ENCODE measurements at places on chromosomes 7 and 10. TPM values are rescaled to one million over a fixed set of nuclear protein-coding genes. Genes with fewer than 3 reads are reported as not detected.

DNA sequence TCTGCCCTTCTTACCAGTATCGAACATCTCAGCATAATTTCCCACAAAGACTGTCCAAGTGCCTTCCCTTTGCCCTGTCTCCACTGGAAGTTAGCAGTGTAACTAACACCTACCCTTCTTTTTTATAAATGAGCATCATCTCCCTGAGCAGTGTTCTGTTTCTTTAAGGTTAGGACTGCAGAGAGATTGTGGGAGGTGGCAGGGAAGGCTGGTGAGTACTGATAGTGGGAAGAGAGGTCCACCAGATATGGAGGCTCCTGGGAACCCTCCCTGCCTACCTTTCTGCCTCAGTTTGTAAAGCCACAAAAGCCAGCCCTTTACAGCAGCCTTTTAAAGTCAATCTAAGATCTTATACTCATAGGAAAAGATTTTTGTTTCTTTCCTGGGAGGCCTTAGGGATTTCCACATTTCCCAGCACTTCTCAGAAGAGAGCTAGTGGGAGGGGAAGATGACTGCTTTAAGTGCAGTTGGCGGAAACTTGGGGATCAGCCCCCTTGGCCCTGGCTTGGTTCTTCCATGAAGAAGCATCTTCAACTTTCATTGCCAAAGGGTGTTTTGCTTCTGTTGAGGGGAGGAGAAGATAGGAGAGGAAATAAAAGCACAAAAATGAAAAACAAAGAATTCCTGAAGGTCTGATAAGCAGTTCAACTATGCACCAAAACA is 36.6 kb upstream of the CALD1 start:
- DNase-seq: no peak
- H3K27ac ChIP-seq: no peak overlapping the region
- no peaks in the 10 kb centered on the region for H3K27me3 ChIP-seq
- H3K4me1 ChIP-seq: no peaks in the 10 kb centered on the region

DNA sequence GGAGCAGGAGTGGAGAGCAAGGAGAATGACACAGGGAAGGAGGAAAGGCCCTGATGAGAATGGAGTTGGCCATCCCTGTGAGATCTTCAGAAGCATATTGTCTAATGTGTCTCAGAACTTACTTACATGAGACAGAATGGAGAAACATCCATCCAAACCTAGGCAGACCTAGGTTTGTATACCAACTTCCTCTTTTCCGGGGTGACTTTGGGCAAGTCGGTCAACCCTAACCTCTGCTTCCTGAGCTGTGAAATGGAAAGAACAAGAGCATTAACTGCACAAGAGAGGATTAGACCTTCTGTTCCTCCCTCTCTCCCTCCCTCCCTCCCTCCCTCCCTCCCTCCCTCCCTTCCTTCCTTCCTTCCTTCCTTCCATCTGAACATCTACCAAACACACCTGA is 4.5 kb downstream of the GHRHR start:
- H3K4me3 ChIP-seq: no peak overlapping the region
- H3K4me1 ChIP-seq: no peaks in the 10 kb centered on the region
- H3K27me3 ChIP-seq: peaks cover 3% of the 10 kb centered on the region
- no peaks in the 10 kb centered on the region for H3K36me3 ChIP-seq

DNA sequence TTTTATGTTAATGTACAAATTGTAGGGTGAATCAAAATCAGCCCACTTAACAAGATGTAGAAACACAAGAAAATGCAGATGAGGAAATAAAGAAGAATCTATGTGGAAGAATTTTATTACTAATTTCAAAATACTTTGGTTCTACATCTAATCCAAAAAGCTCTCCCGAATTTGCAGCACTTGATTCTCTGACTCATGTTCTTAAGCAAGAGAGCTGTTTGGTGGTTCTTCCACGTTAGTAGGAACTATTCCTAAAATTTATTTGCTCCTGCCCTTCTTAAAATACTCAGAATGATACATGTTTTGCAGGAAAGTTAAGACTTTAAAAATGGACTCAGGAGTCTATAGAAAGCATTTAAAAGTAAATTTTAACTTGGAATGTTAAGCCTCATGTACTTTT is 91.8 kb downstream of the ZMYND11 start:
- DNase-seq: no peak
- no peak overlapping the region for H3K4me3 ChIP-seq
- no peaks in the 10 kb centered on the region for H3K4me1 ChIP-seq
- no peak overlapping the region for H3K27ac ChIP-seq
- no peaks in the 10 kb centered on the region for H3K27me3 ChIP-seq
- H3K36me3 ChIP-seq: no peaks in the 10 kb centered on the region

DNA sequence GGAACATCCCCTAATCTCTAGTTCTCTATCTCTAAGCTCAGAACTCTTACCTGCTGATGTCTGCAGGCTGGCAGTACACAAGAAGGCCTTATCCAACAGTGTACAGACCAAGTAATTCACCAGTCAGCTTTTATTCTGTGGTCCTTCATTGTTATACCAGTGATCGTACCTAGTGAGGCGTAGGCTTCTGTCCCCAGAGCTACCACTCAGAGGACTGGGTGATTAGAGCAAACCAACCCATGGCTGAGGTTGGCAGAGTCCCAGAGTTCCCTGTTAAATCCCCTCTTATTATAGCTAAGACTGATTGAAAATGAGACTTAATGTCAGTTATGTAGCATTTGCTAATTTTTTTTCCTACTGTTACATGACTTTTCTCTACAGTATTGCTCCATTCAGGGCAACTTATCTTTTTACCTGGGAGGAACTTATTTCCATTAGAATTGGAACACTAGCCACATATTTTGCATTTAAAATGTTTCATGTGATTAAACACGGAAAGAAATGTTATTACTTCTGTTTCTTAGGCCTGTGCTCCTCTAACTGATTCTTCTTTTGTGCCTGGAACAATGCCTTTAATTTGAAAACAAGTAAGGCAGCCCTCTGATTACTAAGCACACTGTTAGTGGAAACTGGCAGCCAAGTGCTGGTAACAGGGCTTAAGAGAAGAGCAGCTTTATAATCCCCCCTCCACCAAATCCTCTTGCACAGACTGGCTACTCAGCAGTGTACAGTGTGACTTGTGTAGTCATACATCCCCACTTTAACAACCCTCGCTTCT is 127.2 kb downstream of the LRRC4 start:
- H3K4me3 ChIP-seq: no peak overlapping the region
- H3K4me1 ChIP-seq: no peaks in the 10 kb centered on the region
- peaks cover 9% of the 10 kb centered on the region for H3K36me3 ChIP-seq
- no peak for DNase-seq
- H3K27ac ChIP-seq: no peak overlapping the region

GRCh38 chr10:21810582-21811244 is 192.8 kb downstream of the DNAJC1 start:
- H3K27me3 ChIP-seq: no peaks in the 10 kb centered on the region
- no peak overlapping the region for H3K27ac ChIP-seq
- H3K4me1 ChIP-seq: no peaks in the 10 kb centered on the region
- no peak for DNase-seq

- DNase-seq: no peak
- H3K27me3 ChIP-seq: peaks cover 11% of the 10 kb centered on the region
- no peaks in the 10 kb centered on the region for H3K4me1 ChIP-seq
- no peak overlapping the region for H3K27ac ChIP-seq
- no peak overlapping the region for H3K4me3 ChIP-seq
Observed at GRCh38 chr7:149796287-149796860, 23.0 kb upstream of the ZNF467 start.

GRCh38 chr10:117399341-117400196 is 24.3 kb upstream of the PDZD8 start:
- no peaks in the 10 kb centered on the region for H3K27me3 ChIP-seq
- H3K4me1 ChIP-seq: no peaks in the 10 kb centered on the region
- no peak for DNase-seq
- no peaks in the 10 kb centered on the region for H3K36me3 ChIP-seq

GRCh38 chr10:77820349-77820748 is 106.2 kb downstream of the DLG5 start:
- H3K36me3 ChIP-seq: no peaks in the 10 kb centered on the region
- no peak overlapping the region for H3K4me3 ChIP-seq
- no peak overlapping the region for H3K27ac ChIP-seq
- H3K4me1 ChIP-seq: peaks cover 4% of the 10 kb centered on the region
- no peak for DNase-seq
- H3K27me3 ChIP-seq: no peaks in the 10 kb centered on the region

DNA sequence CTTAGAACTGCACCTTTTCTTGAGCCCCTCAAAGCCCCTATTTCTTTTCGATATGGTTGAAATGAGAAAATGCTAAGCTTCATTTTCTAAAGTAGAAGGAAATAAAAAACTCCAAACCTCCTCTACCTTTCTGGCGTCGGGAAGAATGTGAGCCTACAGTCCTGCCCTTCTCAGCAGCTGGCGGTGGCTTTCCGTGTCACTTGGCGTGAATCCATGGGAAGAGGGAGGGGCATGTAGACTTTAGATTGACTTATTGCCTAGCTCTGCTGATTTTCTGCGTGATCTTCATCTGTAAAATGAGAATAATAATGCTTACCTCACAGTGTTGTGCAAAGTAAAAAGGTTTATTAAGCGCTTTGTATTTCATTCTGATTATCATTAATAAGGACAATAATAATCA is 35.0 kb downstream of the PRR15 start:
- H3K27ac ChIP-seq: no peak overlapping the region
- DNase-seq: no peak
- H3K27me3 ChIP-seq: no peaks in the 10 kb centered on the region
- no peaks in the 10 kb centered on the region for H3K36me3 ChIP-seq

- no peaks in the 10 kb centered on the region for H3K4me1 ChIP-seq
- no peaks in the 10 kb centered on the region for H3K27me3 ChIP-seq
- no peaks in the 10 kb centered on the region for H3K36me3 ChIP-seq
- DNase-seq: no peak
- no peak overlapping the region for H3K4me3 ChIP-seq
- H3K27ac ChIP-seq: no peak overlapping the region
Observed at GRCh38 chr10:127186813-127187212, 9.6 kb downstream of the INSYN2A start.

GRCh38 chr7:149471289-149471953 is 10.6 kb upstream of the ZNF777 start:
- peaks cover 34% of the 10 kb centered on the region for H3K36me3 ChIP-seq
- no peaks in the 10 kb centered on the region for H3K4me1 ChIP-seq
- no peak overlapping the region for H3K27ac ChIP-seq

DNA sequence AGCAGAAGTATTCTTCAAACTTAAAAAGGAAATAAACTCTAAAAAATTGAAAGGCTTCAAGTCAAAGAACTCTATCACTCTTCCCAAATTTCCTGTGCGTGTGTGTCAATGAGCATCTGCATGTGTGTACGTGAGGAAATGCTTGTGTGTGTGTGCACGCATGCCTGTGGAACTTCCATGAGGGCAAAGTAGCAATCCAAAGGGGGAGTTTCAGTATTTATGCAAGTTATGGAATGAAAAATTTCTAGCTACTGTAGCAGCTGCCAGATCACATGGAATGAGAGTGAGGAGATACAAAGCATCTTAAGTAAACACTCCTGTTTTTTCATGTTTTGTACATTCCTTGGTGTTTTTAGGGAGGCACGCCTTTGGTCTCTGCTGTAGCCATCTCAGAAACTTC is 152.6 kb downstream of the RAPGEF5 start:
- no peak overlapping the region for H3K27ac ChIP-seq
- no peak overlapping the region for H3K4me3 ChIP-seq
- DNase-seq: no peak
- H3K36me3 ChIP-seq: no peaks in the 10 kb centered on the region
- no peaks in the 10 kb centered on the region for H3K4me1 ChIP-seq

DNA sequence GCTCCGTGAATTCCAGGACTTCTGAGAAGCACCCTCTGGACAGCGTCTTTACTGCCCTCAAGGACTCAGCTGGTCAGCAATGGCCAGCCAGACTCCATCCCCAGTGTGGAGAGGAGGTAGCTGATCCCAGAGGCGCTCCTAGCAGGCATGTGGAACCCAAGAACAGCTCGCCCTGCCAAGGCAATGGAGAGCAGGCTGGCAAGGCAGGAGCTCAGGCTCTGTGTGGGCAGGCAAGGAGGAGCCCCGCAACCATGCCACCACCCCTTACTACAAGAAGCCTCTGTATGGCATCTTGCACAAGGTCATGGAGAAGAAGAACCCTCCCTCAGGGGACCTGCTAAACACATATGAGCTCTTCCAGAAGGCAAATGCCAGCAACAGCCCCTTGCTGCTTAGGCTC is 34.4 kb upstream of the SGMS1 start:
- H3K36me3 ChIP-seq: no peaks in the 10 kb centered on the region
- H3K27me3 ChIP-seq: no peaks in the 10 kb centered on the region
- no peak overlapping the region for H3K27ac ChIP-seq
- H3K4me1 ChIP-seq: peaks cover 32% of the 10 kb centered on the region

DNA sequence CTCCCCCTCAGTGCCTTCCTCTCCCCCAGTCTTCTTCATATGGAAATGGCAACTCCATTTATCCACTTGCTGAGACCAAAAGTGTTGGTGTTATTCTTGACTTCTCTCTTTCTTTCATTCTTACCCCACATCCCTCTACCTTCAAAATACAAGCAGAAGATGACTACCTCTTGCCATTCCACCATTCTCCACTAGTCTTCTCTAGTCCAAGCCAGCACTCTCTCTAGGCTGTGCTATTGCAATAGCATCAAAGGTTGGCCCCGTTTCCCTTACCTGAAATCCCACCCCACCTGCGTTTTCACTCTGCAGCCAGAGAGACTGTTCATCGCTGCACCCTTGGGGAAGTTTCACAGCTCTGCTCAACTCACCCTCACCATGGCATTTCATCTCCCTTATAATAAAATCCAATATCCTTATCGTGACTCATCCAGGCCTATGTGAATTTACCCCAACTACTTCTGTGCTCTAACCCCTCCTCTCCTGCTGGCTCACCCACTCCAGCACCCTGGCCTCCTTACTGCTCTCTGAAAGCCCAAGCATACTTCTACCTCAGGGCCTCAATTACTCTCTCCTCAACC is 109.1 kb downstream of the LSM5 start:
- no peak overlapping the region for H3K4me3 ChIP-seq
- no peaks in the 10 kb centered on the region for H3K4me1 ChIP-seq
- H3K27ac ChIP-seq: no peak overlapping the region
- no peak for DNase-seq

- H3K4me1 ChIP-seq: no peaks in the 10 kb centered on the region
- no peak overlapping the region for H3K4me3 ChIP-seq
- no peak for DNase-seq
- H3K27me3 ChIP-seq: no peaks in the 10 kb centered on the region
Observed at GRCh38 chr7:107946881-107947280, 55.9 kb downstream of the DLD start.

DNA sequence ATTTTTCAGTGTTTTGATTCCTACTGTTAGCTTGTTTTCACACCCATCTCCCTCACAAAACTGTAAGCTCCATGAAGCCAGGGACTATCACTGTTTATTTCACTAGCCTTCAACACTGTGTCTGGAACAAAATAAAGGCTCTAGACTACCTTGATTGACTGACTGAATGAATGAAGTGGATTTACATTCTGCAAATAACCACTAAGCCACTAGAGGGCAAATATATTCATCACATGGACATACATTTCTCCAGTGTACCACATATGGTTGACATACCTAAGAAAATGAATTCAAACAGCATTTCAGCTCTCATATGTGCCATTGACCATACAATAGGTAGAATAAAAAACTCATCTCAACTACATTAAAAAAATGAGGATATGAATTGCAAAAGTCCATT is 185.9 kb downstream of the RAB11FIP2 start:
- H3K4me3 ChIP-seq: no peak overlapping the region
- no peak for DNase-seq
- H3K27ac ChIP-seq: no peak overlapping the region
- H3K4me1 ChIP-seq: no peaks in the 10 kb centered on the region
- H3K27me3 ChIP-seq: peaks cover 4% of the 10 kb centered on the region

ADARB2 gene
- 0.14 TPM for total RNA-seq

NPTX2 gene
- total RNA-seq: not detected

DNAJC12 gene
- total RNA-seq: not detected

ITPRID1 gene
- not detected for total RNA-seq

CYP26C1 gene
- total RNA-seq: not detected

CPA4 gene
- not detected for total RNA-seq

STRA8 gene
- total RNA-seq: not detected

All from CD4-positive, alpha-beta T cell (primary cell).